ENCODE measurements at places on chromosomes 11 and 22.

- DNase-seq, result no peak
These were observed 737 bp downstream of the BCL2L13 start for GRCh38 chr22:17639247-17639741.

DNA sequence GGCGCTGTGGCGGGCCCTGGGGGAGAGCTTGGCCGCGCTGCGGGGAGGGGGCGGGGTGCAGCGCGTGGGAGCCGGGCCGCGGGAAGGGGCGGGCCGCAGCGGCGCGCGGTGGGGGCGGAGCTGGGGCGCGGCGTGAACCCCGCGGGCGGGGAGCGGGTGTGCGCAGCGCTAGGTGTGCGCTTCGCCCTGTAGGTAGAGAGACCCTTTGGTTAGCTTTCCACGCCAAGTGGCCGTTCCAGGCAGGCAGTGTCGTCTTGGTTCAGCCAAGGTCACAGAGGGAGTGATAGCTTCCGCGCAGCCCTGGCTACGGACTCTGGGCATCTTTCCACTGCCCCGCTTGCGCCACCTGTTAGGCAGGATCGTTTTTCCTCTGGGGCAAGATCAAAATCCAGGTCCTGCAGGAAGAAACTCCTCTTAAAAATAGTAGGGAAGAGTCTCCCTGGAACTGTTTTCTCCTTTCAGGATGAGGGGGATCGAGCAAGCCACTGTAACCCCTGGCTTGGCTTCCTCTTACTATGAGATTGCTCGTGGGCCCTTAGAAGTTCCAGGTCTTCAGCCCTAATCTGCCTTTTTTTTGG lies 434 bp downstream of the BANF1 start:
- DNase-seq, result peak; percentile 87

DNA sequence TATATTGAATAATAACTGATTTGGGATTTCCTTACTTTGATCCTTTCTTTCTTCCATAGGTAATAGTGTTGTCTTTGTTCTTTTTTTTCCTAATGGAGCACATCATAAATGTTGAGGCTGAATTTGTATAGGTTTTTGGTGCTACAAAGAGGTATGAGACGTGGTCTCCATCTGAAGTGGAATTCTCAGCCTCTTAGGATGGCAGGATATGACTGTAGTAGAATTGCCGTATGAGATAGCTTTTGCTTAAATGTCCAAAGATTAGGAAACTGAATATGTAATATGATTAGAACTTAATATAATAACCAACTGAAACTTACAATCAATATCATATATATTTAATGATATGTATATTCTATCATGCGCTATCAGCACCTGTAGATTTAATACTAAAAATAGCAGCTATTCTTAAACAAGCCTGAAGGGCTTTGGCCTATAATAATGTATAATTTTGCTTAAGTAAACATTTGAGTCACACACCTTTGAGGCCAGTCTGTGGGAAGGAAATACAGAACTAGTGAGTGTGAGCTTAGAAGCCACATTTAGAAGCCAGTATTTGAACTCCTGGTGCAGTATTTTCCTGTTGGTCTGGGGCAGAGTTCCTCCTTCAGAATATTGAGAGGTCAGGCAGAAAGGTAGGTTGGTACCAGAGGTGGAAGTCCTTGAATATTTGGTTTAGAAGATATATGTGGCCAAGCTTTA lies 62.6 kb downstream of the SWAP70 start:
- no peak for DNase-seq

- DNase-seq, result no peak
These were observed 14.3 kb upstream of the AIFM3 start for GRCh38 chr22:20952544-20953341.

GRCh38 chr22:48152916-48153315 lies 1390.5 kb downstream of the TBC1D22A start:
- no peak for DNase-seq

DNA sequence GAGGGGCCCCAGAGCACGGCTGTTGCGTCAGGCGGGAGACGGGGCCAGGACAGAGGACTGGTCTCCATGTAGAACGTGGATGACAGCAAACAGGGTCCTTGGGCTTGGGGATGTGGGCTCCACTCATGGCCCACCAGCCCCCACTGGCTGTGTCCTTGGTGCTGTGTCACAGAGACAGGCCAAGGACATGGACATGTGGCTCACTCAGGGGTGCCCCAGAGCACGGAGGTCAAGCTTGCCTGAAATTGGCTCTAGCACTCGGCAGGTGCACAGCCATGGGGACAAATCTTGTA lies 14.4 kb downstream of the FADS2 start:
- DNase-seq, result no peak

- DNase-seq, result no peak
These were observed 11.4 kb downstream of the NCAM1 start for GRCh38 chr11:112972399-112973145.

DNA sequence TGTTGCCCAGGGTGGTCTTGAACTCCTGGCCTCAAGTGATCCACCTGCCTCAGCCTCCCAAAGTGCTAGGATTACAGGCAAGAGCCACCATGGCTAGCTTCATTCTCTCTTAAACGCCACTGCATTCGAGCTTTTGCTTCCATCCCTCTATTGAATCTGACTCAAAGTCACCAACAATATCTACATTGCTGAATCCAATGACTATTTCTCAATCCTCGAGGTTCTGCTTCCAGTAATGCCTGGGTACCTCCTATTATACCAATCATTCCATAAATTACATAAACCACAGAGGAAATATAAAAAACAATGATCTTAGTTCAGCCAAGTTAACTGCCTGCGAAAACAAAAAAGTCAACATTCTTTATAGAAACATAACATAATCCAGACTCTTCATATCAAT lies 11.9 kb upstream of the NXF1 start:
- DNase-seq, result no peak

DNA sequence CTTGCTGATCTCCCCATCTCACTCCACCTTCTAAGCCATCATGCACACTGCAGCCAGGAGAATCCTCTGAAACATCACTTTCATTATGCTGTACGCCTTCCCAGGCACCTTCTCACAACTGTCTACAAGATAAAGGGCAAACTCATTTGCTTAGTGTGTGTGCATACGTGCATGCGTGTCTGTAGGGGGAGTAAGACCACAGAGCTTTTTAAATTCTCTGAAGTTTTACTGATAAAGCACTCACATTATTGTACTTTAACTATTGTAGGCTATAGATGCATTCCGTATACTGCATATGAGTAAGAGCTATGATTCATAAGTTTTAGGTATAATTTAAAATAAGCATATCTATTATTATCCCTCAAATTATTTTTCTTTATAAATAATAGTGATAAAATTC lies 15.3 kb upstream of the ANKK1 start:
- DNase-seq, result no peak

GRCh38 chr11:37721485-37721884 lies 1123.4 kb upstream of the RAG2 start:
- DNase-seq, result no peak

GRCh38 chr22:31995807-31996206 lies 47.3 kb upstream of the SLC5A1 start:
- DNase-seq, result no peak

DNA sequence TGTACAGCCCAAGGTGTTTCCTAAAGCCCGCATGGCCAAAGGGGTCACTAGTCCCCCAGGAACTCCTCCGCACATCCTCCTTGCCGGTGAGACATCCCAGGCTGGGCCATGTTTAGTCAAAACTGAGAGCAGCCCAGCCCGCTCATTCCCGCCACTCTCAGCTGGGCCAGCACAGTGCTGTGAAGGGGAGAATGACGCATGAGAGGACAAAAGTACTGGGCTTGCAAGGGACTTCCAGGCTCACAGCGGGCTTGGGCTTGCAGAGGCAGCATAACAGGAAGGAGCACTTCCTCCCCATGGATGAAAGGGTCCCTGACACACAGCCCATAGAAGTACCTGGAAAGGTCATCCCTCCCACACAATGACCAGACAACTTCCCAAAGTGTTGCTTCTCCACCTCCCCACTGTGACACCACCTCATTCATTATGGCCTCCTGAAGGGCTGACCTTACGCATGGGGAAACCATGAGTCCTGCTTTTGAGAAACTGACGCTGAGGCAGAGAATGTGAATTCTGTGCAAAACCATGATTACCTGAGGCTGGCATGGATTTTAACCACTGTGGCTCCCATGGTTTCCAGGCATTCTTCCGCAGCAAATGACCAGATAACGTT lies 19.1 kb downstream of the ETS1 start:
- no peak for DNase-seq

GRCh38 chr11:22670830-22671229 lies 4.4 kb downstream of the GAS2 start:
- no peak for DNase-seq

DNA sequence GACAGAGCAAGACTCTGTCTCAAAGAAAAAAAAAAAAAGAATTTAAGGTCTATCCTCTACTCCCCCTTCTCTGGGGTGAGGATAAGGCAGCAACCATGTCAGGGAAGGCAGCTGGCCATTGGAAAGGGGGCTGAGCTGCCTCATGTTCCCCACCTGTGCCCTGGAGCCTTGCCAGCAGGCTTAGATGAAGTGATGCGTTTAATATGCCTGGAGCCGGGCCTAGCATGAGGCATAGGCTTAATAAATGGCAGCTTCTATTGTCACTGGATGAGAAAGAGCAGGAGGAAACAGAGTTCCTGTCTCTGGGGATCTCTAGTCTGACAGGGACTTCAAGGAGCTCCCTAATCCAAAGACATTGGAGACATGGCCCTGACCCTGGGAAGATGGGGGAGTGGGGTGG lies 3.2 kb upstream of the KCNE3 start:
- no peak for DNase-seq

DNA sequence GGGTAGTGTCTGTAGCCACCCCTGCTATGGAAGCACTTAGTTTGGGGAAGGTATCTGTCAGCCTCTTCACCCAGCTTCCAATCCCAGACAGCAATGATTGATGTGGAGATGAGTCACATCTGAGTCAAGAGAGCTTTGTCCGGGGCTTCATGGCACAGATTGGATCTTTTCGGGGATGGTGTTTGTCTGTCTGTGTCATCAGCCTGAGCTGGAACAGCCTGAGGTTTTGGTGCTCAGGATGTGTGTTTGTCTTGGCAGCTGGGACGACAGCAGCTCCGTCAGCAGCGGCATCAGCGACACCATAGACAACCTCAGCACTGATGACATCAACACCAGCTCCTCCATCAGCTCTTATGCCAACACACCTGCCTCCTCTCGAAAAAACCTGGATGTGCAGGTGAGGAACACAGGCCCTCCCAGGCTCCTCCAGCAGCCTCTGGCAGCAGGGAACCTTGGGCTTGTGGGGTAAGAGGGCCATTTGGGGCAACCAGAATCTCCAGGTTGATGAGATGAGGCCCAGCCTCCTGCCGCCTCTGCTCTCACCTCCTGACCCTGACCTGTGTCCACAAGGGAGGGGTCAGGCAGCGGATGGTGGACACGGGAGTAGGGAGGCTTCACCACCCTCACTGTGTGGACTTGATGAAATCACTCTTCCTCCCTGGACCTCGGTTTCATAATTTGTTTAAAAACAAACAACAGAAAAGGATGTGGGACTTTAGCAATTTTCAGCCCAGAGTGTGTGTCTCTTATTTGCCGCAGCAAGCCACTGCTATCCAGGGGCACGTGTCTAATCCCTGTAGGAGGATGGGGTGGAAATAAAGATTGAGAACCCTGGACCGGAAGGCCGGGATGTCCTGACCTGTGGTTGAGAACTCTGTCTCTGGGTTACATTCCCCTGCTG lies 124.3 kb downstream of the DBX1 start:
- no peak for DNase-seq

- DNase-seq, result no peak
These were observed 204.4 kb upstream of the ANO5 start for GRCh38 chr11:21988477-21988876.

DNA sequence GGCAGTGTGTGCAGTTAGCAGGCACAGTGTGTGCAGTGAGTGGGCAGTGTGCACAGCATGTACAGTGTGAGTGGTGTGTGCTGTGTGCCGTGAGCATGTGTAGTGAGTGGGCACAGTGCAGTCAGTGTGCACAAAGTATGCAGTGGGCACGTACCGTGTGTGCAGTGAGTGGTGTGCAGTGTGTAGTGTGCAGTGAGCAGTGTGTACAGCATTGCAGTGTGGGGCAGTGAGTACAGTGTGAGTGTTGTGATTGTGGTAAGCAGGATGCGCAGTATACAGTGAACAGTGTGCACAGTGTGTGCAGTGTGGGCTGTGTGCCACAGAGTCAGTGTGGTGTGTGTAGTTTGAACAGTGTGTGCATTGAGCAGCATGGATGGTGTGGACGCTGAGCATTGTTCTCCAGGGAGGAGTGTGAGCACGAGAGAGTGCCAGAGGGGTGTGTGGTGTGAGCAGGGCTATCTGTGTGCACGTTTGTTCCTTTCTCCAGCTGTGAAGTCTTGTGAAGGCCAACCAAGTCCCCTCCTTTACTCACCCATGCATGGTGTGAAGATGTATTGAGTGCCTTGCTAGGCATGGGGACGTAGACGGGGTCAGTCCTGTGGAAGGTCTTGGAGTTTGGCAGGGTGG lies 3.0 kb downstream of the SHANK3 start:
- no peak for DNase-seq

DNA sequence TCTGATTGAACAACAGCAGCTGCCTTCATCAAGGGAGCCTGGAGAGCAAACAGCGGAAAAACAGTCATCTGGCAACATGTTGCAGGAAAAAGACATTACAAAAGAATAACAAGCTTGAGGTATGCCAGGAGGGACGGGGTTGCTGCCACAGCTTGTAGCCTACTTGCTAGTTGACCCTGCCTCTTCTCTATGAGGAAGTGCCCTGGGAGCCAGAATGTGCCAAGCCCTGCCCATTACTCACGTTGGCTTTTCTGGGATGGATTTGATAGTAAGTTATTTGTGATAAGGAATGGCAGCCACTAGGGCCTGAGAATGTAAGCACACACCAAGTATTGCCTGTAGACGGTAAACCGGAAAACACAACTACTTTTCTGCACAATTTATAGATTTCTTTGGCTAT lies 113.5 kb upstream of the KIRREL3 start:
- no peak for DNase-seq

DNA sequence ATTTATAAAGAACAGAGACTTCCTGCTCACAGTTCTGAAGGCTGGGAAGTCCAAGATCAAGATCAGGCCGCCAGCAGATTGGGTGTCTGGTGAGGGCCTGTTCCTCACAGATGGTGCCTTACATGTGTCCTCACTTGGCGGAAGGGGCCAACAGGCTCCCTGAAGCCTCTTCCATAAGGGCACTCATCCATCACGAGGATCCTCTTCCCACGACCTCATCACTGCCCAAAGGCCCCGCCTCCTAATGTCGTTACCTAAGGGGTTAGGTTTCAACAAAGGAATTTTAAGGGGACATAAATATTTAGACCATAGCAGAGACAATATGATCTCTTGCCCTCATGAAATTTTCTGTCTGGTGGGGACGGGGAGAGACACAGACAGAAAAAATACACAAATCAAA lies 18.6 kb downstream of the TP53AIP1 start:
- no peak for DNase-seq

- no peak for DNase-seq
These were observed 1489.2 kb downstream of the TBC1D22A start for GRCh38 chr22:48251629-48252028.

GRCh38 chr11:130064596-130064995 lies 5.1 kb upstream of the APLP2 start:
- no peak for DNase-seq

GRCh38 chr11:103927535-103927934 lies 108.9 kb upstream of the DDI1 start:
- no peak for DNase-seq

- DNase-seq, result peak; percentile 33
These were observed 801 bp downstream of the SESN3 start for GRCh38 chr11:95229993-95230809.

- DNase-seq, result no peak
These were observed 148.6 kb downstream of the LDLRAD3 start for GRCh38 chr11:36092314-36093030.

All from activated naive CD8-positive, alpha-beta T cell treated with anti-CD3 and anti-CD28 coated beads, Interleukin-2, amount 10 ng/mL, durations not matched to agents 7 days and 5 days (primary cell).